ENCODE measurements at places on chromosomes 6 and 20. TPM values are rescaled to one million over a fixed set of nuclear protein-coding genes. Genes with fewer than 3 reads are reported as not detected.

WFDC12 gene
- not detected for total RNA-seq

DNA sequence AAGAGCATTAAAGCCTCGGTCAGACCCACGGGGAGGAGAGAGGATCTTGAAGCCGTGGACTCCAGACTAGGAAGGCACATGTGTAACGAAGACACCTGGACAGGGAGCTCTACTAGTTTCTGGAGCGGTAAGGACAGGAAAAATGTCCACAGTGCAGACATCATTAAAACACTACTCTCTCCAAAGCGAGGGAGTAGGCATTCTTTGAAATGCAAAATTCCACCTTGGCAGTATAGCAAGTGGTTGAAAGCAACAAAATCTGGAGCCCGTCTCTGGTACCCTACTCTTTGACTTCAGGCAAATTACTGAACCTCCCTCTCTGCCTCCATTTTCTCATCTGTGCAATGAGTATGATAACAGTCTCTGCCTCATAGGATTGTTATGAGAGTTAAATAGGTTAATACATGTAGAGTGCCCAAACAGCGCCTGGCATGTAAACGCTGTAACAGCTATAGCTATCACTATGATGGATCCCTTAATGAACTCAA is 408 bp upstream of the CRIP3 start:
- DNase-seq, result no peak
- H3K36me3 ChIP-seq, result no peaks in the 10 kb centered on the region
- H3K27ac ChIP-seq, result no peak overlapping the region
- H3K4me3 ChIP-seq, result peak overlapping the region; percentile 85

- peaks cover 11% of the 10 kb centered on the region for H3K27me3 ChIP-seq
- H3K36me3 ChIP-seq, result no peaks in the 10 kb centered on the region
- no peak overlapping the region for H3K4me3 ChIP-seq
- no peak overlapping the region for H3K27ac ChIP-seq
- DNase-seq, result no peak
Observed at GRCh38 chr20:61901392-61902220, 164.1 kb downstream of the TAF4 start.

DNA sequence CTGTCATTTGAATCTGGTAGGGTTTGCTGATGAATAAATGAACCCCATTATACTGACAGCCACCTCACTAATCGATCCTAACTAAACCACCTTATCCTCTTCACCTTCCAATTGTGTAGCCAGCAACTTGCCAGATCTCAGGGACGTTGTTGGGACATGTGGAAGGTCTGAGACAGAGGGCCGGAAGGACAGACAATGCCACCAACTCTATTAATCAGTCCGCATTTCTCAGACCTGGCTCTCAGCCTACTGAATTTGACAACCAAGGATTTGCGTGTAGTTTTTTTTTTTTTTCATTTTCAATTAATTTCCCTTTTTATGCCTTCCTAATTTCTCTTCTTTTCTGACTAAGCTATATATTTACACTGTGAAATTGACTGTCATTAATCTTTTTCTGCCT is 122.5 kb downstream of the CARMIL1 start:
- no peak overlapping the region for H3K4me3 ChIP-seq
- H3K36me3 ChIP-seq, result no peaks in the 10 kb centered on the region
- no peaks in the 10 kb centered on the region for H3K27me3 ChIP-seq
- H3K27ac ChIP-seq, result no peak overlapping the region
- H3K4me1 ChIP-seq, result no peaks in the 10 kb centered on the region

- no peak overlapping the region for H3K27ac ChIP-seq
- peaks cover 51% of the 10 kb centered on the region for H3K36me3 ChIP-seq
- H3K27me3 ChIP-seq, result no peaks in the 10 kb centered on the region
- no peak overlapping the region for H3K4me3 ChIP-seq
Observed at GRCh38 chr20:21339499-21339898, 36.4 kb downstream of the XRN2 start.

GRCh38 chr20:36802326-36803222 is 29.0 kb upstream of the DSN1 start:
- no peak overlapping the region for H3K4me3 ChIP-seq
- no peak for DNase-seq
- no peaks in the 10 kb centered on the region for H3K4me1 ChIP-seq
- H3K27ac ChIP-seq, result no peak overlapping the region
- H3K36me3 ChIP-seq, result peaks cover 20% of the 10 kb centered on the region
- no peaks in the 10 kb centered on the region for H3K27me3 ChIP-seq

GRCh38 chr20:2397091-2397490 is 16.4 kb downstream of the TGM6 start:
- no peak overlapping the region for H3K27ac ChIP-seq
- peaks cover 8% of the 10 kb centered on the region for H3K27me3 ChIP-seq
- DNase-seq, result no peak
- H3K4me1 ChIP-seq, result no peaks in the 10 kb centered on the region
- H3K36me3 ChIP-seq, result no peaks in the 10 kb centered on the region
- H3K4me3 ChIP-seq, result no peak overlapping the region

DNA sequence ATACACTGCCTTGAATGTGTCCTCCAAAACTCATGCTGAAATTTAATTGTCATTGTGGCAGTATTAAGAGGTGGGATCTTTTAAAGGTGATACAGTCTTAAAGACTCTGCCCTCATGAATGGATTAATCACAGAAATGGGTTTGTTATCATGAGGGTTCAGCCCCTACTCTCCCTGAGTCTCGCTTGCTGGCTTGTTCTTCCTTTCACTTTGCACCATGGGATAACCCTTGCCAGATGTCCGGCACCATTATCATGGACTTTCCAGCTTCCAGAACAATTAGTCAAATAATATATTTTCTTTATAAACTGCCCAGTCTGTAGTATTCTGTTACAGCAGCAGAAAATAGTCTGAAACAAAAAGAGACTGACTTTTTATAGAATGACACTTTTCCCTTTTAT is 67.9 kb upstream of the TENT5A start:
- H3K4me1 ChIP-seq, result peaks cover 39% of the 10 kb centered on the region
- H3K4me3 ChIP-seq, result no peak overlapping the region
- no peaks in the 10 kb centered on the region for H3K36me3 ChIP-seq
- no peaks in the 10 kb centered on the region for H3K27me3 ChIP-seq

Measured in type B pancreatic cell (in vitro differentiated cells).